ENCODE measurements at places on chromosomes 3 and 15.

GRCh38 chr3:151130428-151130827 lies 45.0 kb downstream of the MED12L start:
- peak; percentile 72 for DNase-seq

DNA sequence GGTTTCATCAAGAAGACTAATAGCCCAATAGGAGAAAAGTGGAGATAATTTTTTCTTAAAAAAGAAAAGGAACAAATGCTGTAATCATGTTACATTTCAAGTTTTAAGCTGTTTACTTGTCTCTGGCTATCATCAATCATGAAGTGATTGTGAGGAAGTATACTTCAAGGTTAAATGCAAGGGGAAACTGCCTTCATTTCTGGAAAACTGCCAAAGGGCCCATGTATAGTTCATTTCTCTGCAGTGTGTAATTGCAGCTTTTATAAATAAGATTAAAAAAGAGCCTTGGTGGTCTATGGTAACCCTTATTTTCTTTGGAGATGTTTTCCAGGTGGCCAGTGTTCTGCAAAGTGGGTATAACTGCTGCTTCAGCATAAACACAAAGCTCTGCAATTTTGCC lies 101.9 kb downstream of the GRM7 start:
- no peak for DNase-seq

DNA sequence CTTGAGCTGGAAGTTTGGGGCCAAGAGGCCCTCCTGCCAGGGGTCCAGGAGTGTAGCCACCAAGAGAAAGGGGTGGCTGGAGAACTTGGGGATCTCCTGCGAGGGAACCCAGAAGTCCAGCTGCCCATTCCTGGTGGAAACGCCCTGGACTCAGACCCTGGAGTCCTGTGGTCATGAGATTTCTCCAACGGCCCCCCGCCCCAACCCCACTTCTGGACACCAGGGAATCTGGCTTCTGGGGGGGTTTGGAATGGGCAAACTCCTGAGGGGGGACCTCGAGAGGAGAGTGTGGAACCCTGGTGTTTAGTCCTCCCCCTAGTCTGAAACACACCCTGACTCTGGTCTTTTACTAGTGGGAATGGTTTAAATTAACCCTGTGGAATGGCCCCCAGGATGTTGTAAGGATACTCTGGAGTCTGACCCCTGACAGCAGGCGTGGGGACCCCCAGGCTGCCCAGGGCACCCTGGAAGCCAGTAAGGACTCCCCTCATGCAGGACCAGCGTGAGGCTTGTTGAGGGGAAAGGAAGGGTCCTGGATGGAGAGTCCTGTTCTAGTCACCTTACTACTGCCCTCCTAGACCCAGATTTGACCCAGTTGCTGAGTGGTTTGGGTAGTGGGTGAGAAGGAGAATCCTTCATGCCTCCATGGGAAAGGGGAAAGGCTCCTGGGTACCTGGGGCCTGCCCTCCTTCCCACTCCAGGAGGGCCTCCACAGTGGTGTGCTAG lies 540 bp downstream of the KLHDC8B start:
- no peak for DNase-seq

GRCh38 chr15:90388462-90389380 lies 679 bp downstream of the IQGAP1 start:
- DNase-seq, result peak; percentile 75

DNA sequence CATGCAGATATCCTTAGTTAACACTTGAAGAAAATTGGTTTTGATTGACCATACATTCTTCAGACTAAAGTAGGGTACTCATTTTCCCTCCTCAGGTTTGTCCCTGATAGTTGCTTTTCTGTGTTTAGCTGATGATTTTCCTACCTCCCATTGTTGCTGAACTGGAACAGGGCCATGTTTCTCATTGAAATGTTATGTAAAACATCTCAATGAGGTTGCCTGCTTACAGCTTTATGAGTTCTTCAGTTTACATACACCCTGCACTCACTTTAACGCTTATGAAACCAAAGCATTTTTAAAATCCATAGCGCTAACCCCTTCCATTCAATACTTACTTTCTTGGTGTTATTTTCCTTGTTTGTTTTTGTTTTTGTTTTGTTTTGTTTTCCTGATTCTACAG lies 61.9 kb downstream of the HMG20A start:
- no peak for DNase-seq

DNA sequence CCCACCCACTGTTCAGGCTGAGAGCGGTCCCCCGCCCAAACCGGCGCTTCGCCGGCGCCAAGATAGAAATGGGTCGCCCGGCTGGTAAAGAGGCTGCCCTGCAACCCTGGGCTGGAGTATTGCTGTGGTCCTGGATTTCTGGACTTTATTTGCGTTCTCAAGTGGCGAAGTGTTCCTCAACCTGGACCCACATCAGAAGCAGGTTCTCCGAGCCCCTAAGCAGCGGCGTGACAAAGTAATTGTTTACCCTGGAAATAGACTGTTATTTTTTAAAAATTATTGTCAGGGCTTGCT lies 481 bp upstream of the DYNC1LI1 start:
- DNase-seq, result no peak

DNA sequence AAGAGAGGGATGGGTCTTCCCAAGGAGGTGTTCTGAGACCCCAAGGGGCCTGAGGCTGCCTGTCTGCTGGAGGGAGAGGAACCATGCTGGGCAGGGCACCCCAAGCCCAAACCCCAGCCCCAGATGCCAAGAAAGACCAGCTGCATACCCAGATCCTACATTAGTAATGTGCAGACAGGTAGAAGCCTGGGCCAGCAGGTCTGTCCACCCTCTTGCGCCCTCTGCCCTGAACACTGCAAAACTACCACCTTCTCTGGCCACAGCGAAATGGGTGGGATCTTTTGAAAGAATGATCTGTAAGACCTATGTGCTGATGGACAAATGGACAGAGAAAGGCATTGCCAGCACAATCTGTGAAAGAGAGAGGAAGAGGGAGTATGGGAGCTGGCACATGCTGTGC lies 283.2 kb downstream of the EPHB1 start:
- DNase-seq, result no peak

Data from ureter (tissue), 1 donor.